Suprapubic skin (tissue), 4 donors: ENCODE measurements at places on chromosomes 1 and 21. TPM values are rescaled to one million over a fixed set of nuclear protein-coding genes. Genes with fewer than 3 reads are reported as not detected.

The MEX3A gene
- 0.42 TPM for total RNA-seq

DNA sequence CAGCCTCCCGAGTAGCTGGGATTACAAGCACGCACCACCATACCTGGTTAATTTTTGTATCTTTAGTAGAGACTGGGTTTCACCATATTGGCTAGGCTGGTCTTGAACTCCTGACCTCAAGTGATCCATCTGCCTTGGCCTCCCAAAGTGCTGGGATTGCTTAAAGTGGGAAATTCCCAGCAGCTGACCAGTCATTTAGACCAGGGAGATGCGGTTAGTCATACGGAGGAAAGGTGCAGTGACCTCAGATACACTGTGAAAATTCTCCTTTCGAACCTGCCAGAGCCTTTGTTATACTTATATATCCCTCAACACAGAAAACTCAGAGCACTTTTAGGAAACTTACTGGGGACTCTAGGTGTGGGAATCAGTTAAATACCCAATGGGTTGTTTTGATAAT is 39.6 kb downstream of the MAP10 start:
- DNase-seq = no peak
- H3K27me3 ChIP-seq = no peaks in the 10 kb centered on the region
- H3K4me3 ChIP-seq = no peak overlapping the region

DNA sequence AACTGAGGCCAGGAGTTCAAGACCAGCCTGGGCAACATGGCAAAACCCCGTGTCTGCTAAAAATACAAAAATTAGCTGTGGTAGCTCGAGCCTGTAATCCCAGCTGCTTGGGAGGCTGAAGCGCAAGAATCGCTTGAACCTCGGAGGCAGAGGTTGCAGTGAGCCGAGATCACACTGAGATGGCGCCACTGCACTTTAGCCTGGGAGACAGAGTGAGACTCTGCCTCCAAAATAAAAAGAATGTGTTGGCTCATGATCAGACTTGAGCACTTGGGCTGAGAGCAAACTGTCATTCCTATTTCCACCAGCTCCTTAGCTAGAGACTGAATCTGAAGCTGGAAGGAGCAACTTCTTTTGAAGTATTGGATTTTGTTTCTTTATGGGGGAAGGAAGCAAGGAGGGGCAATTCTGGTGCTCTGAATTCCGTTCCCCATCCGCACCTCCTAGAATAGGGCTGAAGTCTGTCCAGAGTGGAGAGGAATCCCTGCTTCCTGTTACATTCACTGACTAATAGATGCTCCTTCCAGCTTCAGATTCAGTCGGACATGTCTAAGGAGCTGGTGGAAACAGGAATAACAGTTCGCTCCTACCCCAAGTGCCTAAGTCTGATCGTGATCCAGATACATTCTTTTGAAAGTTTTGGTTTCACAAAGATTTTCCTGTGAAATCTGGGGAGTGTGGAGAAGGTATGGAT is 3.8 kb downstream of the ZNF672 start:
- no peaks in the 10 kb centered on the region for H3K27me3 ChIP-seq
- H3K4me1 ChIP-seq = peaks cover 52% of the 10 kb centered on the region
- no peak overlapping the region for H3K4me3 ChIP-seq
- DNase-seq = peak; percentile 72

- DNase-seq = no peak
- H3K4me3 ChIP-seq = no peak overlapping the region
- H3K27me3 ChIP-seq = no peaks in the 10 kb centered on the region
- peaks cover 12% of the 10 kb centered on the region for H3K4me1 ChIP-seq
- no peaks in the 10 kb centered on the region for H3K36me3 ChIP-seq
- no peak overlapping the region for H3K27ac ChIP-seq
These were observed 30.1 kb downstream of the ABCG1 start for GRCh38 chr21:42248783-42249597.

GRCh38 chr1:94285031-94285654 is 47.8 kb upstream of the ARHGAP29 start:
- H3K27me3 ChIP-seq = peaks cover 3% of the 10 kb centered on the region
- H3K36me3 ChIP-seq = no peaks in the 10 kb centered on the region
- H3K4me3 ChIP-seq = no peak overlapping the region
- H3K27ac ChIP-seq = no peak overlapping the region
- H3K4me1 ChIP-seq = no peaks in the 10 kb centered on the region
- no peak for DNase-seq

- H3K27me3 ChIP-seq = no peaks in the 10 kb centered on the region
- DNase-seq = no peak
- no peak overlapping the region for H3K27ac ChIP-seq
- H3K4me3 ChIP-seq = no peak overlapping the region
- peaks cover 24% of the 10 kb centered on the region for H3K4me1 ChIP-seq
These were observed 2.6 kb upstream of the SH3GLB1 start for GRCh38 chr1:86701731-86702130.

DNA sequence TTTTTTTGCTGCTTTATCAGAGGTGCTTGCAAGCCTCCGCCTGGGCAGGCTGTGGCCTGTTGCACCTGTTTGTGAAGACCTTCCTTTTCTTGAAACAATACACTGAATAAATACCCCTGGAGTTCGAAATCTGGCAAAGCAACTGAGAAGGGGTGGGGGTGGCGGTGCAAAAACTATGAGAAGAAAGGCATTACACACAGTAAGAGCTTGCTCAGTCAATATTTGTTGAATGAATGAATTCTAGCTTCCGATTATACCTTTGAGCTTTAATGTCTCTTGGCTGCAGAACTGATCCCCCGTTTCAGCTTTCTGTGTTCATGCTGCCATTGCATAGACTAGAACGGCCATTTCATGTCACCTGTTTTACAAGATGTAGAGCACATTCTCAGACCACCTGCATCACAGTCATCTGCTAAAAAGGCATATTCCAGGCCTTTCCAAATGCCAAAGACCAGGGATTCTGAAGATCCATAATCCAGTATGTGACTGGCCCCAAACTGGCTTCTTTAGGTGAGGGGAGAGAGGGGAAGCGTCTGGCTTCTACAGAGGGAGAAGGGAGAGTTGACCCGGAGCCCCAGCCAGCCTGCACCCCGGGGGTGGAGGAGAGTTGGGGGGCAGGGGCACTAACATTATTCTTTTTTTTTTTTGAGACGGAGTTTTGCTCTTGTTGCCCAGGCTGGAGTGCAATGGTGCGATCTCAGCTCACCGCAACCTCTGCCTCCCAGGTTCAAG is 111.5 kb downstream of the ETS2 start:
- H3K4me1 ChIP-seq = peaks cover 37% of the 10 kb centered on the region
- no peaks in the 10 kb centered on the region for H3K27me3 ChIP-seq
- no peak for DNase-seq
- H3K36me3 ChIP-seq = no peaks in the 10 kb centered on the region

The MANEAL gene
- 6.7 TPM for total RNA-seq

DNA sequence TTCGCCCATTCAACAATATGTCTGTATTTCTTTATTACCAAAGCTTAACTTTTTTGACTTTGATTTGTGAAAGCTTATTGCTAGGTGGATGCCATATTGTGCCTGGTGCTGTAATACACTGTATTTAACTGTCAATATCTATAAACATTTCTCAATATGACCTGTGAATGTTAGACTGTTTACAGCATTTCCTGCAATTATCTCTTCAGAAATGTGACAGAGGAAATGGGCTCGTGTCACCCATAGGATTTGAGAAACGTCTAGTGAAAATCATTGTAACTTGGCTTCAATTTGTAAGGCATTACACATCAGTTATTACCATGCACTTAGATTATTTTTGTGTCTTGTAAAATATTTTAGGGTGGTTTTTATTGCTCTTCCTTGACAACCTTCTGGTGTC is 237.8 kb upstream of the ADGRL2 start:
- H3K4me1 ChIP-seq = no peaks in the 10 kb centered on the region
- no peaks in the 10 kb centered on the region for H3K27me3 ChIP-seq
- no peak for DNase-seq
- no peaks in the 10 kb centered on the region for H3K36me3 ChIP-seq
- H3K27ac ChIP-seq = no peak overlapping the region
- no peak overlapping the region for H3K4me3 ChIP-seq
